Mucosa of descending colon (tissue), 3 donors: ENCODE measurements at places on chromosomes 12 and 14. TPM values are rescaled to one million over a fixed set of nuclear protein-coding genes. Genes with fewer than 3 reads are reported as not detected.
A peak's percentile ranks its signal among the peaks of the same experiment; 100 is the strongest.

The AGAP2 gene
- 2.7 TPM for total RNA-seq

- no peak for DNase-seq
Observed at GRCh38 chr14:41899416-41899815, 292.7 kb downstream of the LRFN5 start.

The KRT72 gene
- total RNA-seq, result not detected

The CRIP1 gene
- 41.3 TPM for total RNA-seq

DNA sequence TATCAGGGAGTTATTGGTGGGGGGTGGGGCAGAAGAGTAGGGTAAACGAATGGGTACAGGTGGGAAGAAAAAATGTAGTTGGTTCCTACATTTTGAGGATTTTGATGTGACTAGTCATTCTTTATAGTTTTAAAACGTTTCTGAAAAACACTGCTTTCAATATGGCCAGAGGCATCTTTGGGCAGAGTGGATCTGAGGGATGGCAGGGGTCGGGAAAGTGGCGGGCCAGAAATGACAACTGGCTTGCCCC lies 527 bp upstream of the ATP23 start:
- no peak for DNase-seq

DNA sequence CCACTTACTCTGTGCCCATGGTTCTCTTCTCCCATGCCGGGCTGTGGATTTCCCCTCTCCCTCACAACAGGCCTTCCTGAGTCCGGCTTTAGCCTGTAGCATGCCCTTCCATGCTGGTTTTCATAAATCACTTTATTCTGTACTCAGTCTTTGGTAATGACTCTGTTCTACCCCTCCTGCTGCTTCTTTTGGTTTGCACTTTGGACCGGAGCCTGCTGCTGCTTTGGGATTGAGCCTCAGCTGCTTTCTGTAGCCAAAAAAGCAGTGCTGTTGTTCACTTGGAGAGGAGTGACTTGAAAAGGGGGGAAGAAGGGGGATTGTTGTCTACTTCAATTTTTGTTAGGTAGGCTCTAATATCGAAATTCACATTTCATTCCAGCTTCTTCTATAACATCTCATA lies 8.5 kb upstream of the SLC6A13 start:
- no peak for DNase-seq

The TMEM121 gene
- 4.0 TPM for total RNA-seq

- no peak for DNase-seq
Observed at GRCh38 chr14:33315217-33315616, 376.5 kb downstream of the NPAS3 start.

DNA sequence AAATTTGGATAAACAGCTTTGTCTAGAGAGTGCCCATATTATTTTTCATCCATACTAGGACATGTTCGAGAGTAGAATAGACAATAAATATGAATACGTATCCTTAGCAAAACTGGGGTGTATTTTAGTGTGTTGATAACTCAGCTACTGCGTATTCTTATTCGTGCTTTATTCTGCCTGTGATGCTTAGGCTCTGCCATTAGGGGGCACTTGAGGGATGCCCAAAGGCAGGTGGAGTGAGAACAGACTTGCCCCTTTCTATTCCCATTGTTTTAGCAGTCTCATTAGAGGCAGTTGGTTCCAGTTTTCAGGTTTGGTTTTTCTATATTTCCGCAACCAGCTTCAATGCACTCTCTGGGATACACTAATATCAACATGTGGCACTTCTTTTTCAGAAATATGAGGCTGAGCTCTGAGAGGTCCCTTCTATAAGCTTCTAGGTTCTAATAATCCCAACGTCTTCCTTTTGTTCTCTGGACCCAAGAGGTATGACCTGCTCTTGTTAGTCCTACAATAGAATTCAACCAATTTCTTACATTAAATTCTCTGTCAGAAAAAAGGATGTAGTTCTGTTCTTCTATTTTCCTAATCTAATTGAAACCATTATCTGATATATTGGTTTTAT lies 985.7 kb upstream of the FBXO33 start:
- DNase-seq, result no peak

- DNase-seq, result no peak
Observed at GRCh38 chr14:26255213-26255612, 342.6 kb downstream of the NOVA1 start.

- DNase-seq, result no peak
Observed at GRCh38 chr14:25759256-25759655, 709.3 kb upstream of the STXBP6 start.

The KRT86 gene
- not detected for total RNA-seq

GRCh38 chr12:94372461-94372860 lies 87.2 kb downstream of the CEP83 start:
- DNase-seq, result no peak

DNA sequence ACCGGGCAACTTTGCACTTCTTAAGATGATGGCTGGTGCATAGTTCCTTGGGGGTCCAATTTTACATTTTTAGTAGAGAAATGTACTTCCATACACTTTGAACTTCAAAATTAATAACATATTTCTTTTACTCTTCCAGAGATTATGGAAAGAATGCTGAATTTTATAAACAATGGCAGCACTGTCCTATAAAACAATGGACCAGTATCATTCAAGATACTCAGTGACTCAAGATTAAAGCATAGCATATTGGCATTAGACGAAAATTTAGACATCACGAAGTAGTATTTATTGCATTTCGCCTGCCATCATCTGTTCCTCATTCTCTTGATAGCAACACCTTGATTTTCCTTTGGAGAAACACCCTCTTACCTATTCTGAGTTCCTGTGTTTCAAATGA lies 118.3 kb upstream of the ATF7IP start:
- DNase-seq, result no peak

The KCNH3 gene
- 0.13 TPM for total RNA-seq

The FGD4 gene
- total RNA-seq, result 51.7 TPM

DNA sequence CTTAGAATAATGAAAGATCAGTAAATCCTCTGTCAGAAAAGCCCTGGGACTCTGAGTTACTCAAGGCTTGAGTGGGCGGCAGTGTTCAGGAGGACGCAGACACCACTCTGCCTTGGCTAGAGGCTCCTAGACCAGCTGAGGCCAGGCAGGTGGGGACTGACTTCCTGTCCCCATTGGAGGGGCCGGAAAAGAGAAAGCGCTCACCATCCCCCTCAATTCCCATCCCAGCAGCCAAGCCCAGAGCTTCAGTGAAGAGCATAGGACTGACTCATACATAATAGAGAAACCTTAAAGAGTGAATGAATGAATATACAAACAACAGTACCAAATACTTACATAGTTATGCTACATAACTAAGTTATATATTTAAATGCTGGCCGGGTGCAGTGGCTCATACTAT lies 62.0 kb downstream of the PLEKHG7 start:
- DNase-seq, result no peak

The SLCO1C1 gene
- 2.1 TPM for total RNA-seq

The ESR2 gene
- total RNA-seq, result 0.60 TPM

DNA sequence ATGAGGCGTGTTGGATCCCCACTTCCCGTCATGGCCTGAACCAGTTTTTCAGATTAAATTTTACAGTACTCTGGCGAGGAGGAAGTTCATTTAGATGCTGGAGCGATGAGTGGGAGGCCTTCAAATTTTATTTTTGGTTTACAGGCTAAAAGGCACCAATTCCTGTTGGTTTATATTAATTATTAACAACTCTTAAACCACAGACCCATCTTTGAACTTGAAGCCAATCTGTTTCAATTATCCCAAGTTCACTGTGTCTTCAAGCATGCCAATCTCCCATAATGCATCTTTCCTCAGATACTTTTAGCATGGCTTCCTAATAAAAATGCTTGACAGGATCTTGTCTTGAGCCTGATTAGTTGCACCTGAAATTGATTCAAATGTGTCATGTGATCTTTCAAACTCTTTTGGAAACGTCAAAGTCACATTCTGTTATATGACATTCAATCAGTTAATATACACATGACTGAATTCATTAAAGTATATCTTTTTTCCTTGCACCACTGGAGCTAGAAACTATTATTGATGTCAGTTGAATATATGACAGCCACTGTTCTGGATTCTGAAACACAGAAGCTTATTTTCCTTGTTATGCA lies 641.7 kb upstream of the TMEM132C start:
- DNase-seq, result no peak

The SOCS4 gene
- total RNA-seq, result 16.6 TPM

GRCh38 chr12:9227950-9228349 lies 19.8 kb upstream of the PZP start:
- DNase-seq, result no peak

GRCh38 chr12:71440345-71440762 lies 756 bp downstream of the LGR5 start:
- DNase-seq, result peak; percentile 4

The ALG10B gene
- 4.6 TPM for total RNA-seq

- DNase-seq, result no peak
Observed at GRCh38 chr12:12616512-12617310, 5.0 kb downstream of the CREBL2 start.

DNA sequence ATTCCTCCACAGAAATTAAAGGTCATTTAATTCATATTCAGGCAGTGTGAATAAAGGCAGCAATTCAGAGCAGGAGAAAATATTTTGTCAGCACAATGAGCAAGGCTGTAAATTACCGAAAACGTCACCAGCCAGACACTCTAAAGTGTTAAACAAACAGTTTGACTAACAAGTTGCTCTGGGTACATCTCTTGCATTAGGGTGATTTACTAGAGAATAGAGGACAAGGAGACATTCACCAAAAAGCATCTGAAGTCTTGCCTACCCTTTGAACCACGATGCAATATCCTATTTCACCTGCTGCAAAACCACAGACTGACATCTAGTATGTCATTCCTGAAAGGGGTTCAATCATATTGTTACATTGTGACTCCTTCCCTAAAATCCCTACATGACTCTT lies 27.1 kb upstream of the GPHB5 start:
- no peak for DNase-seq

DNA sequence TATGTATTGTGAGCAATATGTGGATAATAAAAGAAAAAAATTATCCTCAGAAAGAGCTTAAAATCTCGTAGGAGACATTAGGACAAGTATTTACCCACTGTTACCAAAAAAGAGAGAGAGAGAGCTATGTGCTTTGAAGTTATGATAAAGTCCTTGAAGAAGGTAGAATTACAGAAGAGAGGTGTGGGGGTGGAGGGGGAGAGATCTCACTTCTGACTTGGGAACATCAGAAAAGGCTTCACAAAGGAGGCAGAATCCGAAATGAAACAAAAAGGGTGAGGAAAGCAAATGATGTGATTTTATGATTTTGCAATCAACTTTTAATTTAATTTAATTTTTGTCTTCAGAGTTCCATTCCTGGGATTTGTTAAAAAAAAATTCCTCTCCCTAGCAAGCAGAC lies 311.8 kb upstream of the ATP2B1 start:
- DNase-seq, result no peak

The TSHR gene
- not detected for total RNA-seq

The PRB2 gene
- total RNA-seq, result not detected

DNA sequence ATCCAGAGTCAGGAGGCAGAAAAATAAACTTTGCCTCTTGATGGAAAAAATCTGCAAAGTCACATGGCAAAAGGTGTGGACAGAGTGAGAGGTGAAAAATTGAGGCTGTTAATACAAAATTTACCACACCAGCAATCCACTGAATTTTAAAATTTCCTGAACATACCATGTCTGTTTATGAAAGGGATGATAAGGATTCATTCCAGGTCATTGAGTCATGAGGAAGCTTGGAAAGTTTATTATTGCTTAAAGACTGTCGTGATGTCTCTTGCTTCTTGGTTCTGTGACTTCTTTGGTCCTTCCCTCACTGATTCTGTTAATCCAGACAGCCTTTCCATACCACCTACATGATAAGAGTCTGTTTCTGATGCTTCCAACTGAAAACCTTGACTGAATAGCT lies 73.2 kb downstream of the TTC6 start:
- no peak for DNase-seq

The GARIN6 gene
- not detected for total RNA-seq

- DNase-seq, result no peak
Observed at GRCh38 chr14:99158150-99158549, 113.8 kb downstream of the BCL11B start.

DNA sequence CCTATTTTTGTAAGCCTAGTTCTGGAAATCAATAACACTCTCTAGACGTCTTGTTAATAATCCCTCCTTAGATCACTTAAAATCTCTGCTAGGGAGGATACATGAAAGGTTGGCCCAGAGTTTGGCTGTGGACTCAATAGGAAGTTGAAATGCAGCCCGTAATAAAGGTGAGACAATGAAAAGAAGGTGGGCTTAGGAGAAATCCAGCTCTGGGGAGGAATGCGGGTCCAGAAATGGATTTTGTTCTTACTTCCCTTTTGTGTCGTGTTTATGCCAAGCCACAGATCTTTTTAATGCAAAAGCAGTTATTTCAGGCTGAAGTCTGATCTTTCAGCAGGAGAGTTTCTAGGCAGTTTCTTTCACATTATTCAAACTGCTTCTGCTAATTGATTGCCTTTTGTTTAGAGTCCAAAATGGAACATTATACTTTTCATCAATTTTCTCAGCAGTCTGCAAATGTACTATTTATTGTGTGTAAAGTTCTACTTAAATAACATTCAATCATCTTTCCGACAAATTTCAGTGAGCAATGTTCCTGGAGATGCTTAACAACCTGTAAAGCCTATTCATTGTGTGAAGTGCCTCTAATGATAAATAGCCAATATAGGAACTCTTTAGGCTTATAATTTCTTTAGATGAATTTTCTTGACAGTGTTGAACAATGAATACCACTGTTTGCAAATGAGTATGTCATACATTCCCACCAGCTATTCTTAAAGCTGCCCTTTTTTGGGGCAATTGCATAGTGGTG lies 252.9 kb upstream of the KRR1 start:
- no peak for DNase-seq

The GIT2 gene
- 33.3 TPM for total RNA-seq

The RTN1 gene
- total RNA-seq, result 15.9 TPM

DNA sequence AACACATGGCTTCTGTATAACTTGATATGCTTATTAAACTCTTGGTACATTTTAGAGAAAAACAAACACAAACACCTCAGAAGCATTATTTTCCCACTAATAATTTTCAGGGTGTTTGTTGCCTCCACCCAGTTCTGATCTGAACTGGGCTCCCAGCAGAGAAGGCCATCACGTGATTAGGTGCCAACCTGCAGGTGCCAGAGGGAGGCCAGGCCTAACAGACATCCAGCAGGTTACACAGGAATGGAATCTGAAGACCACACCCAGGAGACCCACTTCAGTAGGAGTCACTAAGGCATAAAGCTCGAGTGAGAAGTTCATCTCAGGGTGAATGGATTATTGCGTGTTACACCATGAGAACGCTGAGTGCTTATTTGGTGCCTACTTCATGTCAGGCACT lies 8.9 kb downstream of the SLC6A12 start:
- DNase-seq, result no peak

DNA sequence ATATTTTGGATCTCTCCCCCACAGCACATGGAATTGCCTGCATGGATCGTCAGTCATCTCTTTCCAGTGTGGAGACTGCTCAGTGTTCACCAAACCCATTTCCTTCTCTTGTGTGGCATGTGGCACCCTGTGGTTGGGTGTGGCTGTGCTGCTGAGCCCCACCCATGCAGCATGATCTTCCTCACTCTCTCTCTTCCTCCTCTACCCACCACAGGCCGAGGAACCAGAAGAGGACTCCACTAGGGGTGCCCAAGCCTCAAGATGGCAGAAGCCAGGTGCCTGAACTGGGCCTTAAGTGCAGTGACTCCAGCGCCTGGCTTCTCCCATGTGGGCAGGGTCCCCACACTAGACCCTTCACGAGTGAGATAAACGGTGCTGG lies 66.8 kb upstream of the GPR68 start:
- DNase-seq, result peak; percentile 59
